ENCODE measurements at places on chromosomes 6 and 20. TPM values are rescaled to one million over a fixed set of nuclear protein-coding genes. Genes with fewer than 3 reads are reported as not detected.
A peak's percentile ranks its signal among the peaks of the same experiment; 100 is the strongest.

ACAT2 gene
- total RNA-seq = 41.6 TPM

GRCh38 chr6:330948-331347 is 38.7 kb downstream of the DUSP22 start:
- H3K4me1 ChIP-seq = no peaks in the 10 kb centered on the region
- no peak for DNase-seq
- no peaks in the 10 kb centered on the region for H3K27me3 ChIP-seq
- H3K4me3 ChIP-seq = no peak overlapping the region

- no peak overlapping the region for H3K27ac ChIP-seq
- peaks cover 6% of the 10 kb centered on the region for H3K36me3 ChIP-seq
- H3K4me1 ChIP-seq = peaks cover 8% of the 10 kb centered on the region
- no peaks in the 10 kb centered on the region for H3K27me3 ChIP-seq
- no peak for DNase-seq
Measured at GRCh38 chr6:137871831-137872454, 4.9 kb downstream of the TNFAIP3 start.

- H3K4me3 ChIP-seq = no peak overlapping the region
- no peak overlapping the region for H3K27ac ChIP-seq
- H3K4me1 ChIP-seq = no peaks in the 10 kb centered on the region
- no peak for DNase-seq
- no peaks in the 10 kb centered on the region for H3K36me3 ChIP-seq
- H3K27me3 ChIP-seq = no peaks in the 10 kb centered on the region
Measured at GRCh38 chr6:4170297-4170696, 34.9 kb upstream of the ECI2 start.

HLA-DRB5 gene
- not detected for total RNA-seq

CDSN gene
- total RNA-seq = 0.12 TPM

CLPSL1 gene
- total RNA-seq = not detected

DNA sequence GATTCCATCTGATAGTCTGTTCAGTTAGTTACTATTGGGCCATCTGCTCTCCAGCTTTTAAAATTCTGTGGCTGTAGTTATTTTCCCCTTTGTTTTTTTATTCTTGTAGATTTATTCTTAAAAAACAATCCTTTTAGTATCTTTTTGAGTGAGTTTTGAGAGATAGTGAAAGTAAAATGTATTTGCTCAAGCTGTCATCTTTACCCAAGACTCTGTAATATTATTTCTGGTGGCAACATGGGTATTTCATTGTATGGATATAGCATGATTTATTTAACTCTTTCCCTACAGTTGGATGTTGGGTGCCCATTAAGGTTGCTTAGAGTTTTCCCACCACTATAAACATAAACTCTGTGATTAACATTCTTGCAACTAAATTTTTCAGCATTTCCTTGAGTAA is 24.6 kb downstream of the STK4 start:
- peaks cover 18% of the 10 kb centered on the region for H3K36me3 ChIP-seq
- no peak overlapping the region for H3K27ac ChIP-seq
- peaks cover 6% of the 10 kb centered on the region for H3K4me1 ChIP-seq
- H3K4me3 ChIP-seq = no peak overlapping the region
- DNase-seq = no peak
- no peaks in the 10 kb centered on the region for H3K27me3 ChIP-seq

NRSN1 gene
- not detected for total RNA-seq

GRCh38 chr6:26199773-26200764 is 112.8 kb downstream of the HFE start:
- H3K27me3 ChIP-seq = no peaks in the 10 kb centered on the region
- DNase-seq = peak; percentile 27
- peak overlapping the region; percentile 98 for H3K27ac ChIP-seq
- H3K36me3 ChIP-seq = no peaks in the 10 kb centered on the region

DNA sequence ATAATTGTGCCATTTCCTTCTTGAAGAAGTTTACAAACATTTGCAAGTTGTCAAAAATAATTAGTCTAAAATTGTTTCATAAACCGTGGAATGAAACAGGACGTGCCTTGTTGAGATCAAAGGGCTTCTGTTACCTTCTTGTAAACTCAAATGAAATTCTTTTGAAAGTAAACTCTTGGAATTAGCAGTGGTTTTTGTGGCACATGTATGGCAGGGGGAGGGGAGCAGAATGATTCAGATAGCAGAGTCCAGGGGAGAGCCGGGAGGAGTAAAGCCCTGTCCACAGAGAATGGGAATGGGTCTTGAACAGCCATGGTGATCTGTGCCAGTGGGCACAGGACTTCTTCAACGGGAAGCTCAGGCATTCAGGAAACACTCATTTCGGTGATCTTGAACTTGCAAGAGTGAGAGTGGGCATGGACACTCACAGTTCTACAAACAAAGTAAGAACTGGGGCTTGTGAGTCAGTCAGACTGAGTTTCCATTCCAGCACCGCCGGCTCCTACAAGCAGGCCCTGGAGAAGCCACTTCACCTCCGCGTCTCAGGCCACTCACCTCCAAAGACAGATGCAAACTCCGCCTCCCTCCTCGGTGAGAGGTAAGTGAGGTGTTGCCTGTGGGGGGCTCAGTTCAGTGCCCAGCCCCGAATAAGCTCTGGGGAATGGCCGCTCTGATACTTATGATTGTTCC is 143.1 kb downstream of the CDH26 start:
- H3K27me3 ChIP-seq = peaks cover 8% of the 10 kb centered on the region
- no peaks in the 10 kb centered on the region for H3K4me1 ChIP-seq
- H3K27ac ChIP-seq = no peak overlapping the region
- H3K36me3 ChIP-seq = no peaks in the 10 kb centered on the region
- no peak overlapping the region for H3K4me3 ChIP-seq
- DNase-seq = no peak

SLC24A3 gene
- not detected for total RNA-seq

C20orf202 gene
- not detected for total RNA-seq

OR2H1 gene
- total RNA-seq = not detected

GRCh38 chr6:170455335-170455979 is 97.7 kb downstream of the PSMB1 start:
- no peak overlapping the region for H3K27ac ChIP-seq
- no peak for DNase-seq
- no peaks in the 10 kb centered on the region for H3K4me1 ChIP-seq
- no peak overlapping the region for H3K4me3 ChIP-seq
- no peaks in the 10 kb centered on the region for H3K36me3 ChIP-seq

DNA sequence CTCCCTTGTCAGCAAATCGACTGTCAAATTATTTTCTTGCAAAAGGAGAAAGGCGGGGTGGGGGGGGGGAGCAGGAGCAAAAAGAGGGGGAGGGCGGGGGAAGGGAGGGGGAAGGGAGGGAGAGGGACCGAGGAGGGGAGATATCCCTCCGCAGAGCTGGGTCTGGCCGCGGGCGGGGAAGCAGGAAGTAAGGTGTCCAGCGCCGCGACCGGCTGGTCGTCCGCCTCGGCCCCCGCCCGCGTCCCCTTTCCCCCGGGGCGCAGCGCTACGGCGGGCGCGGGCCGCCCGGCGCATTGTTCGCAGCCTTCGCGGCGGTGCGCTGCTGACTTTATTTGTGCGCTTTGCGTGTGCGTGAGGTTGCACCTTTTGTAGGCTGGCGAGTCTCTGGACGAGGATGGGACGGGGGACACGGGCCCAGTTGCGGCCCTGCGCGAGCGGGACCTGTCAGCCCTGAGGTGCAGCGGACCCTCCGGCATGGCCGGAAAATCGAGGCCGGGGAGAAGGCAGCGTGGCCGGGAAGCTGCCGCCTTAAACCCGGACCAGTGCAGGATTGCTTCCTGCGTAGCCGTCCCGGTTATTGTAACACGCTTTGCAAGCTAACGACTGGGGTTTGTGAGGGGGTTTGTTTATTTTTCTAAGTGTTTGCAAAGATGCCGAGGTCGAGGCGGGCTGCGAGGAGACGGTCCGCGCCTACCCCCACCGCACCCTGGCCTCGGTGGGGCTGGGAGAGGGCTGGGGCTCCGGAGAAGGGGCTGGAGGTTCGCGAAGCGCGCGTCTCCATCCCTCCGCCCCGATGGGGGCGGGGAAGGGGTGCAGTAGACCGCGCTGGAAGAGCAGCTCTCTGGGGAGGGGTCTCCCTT is 675 bp upstream of the TRERF1 start:
- H3K4me3 ChIP-seq = peak overlapping the region; percentile 80
- H3K36me3 ChIP-seq = no peaks in the 10 kb centered on the region
- peak overlapping the region; percentile 97 for H3K27ac ChIP-seq
- no peaks in the 10 kb centered on the region for H3K27me3 ChIP-seq

CGA gene
- not detected for total RNA-seq

PSORS1C2 gene
- total RNA-seq = not detected

Data from HCT116 (cell line).